ENCODE measurements at places on chromosomes 16 and 17.

GRCh38 chr17:11539637-11540036 is 58.6 kb upstream of the DNAH9 start:
- no peak for DNase-seq

- DNase-seq = no peak
Observed at GRCh38 chr17:70535986-70536385, 366.7 kb downstream of the KCNJ2 start.

- no peak for DNase-seq
Observed at GRCh38 chr17:71192848-71193247, 928.0 kb upstream of the SOX9 start.

GRCh38 chr16:14097182-14097959 is 26.3 kb downstream of the MRTFB start:
- no peak for DNase-seq

DNA sequence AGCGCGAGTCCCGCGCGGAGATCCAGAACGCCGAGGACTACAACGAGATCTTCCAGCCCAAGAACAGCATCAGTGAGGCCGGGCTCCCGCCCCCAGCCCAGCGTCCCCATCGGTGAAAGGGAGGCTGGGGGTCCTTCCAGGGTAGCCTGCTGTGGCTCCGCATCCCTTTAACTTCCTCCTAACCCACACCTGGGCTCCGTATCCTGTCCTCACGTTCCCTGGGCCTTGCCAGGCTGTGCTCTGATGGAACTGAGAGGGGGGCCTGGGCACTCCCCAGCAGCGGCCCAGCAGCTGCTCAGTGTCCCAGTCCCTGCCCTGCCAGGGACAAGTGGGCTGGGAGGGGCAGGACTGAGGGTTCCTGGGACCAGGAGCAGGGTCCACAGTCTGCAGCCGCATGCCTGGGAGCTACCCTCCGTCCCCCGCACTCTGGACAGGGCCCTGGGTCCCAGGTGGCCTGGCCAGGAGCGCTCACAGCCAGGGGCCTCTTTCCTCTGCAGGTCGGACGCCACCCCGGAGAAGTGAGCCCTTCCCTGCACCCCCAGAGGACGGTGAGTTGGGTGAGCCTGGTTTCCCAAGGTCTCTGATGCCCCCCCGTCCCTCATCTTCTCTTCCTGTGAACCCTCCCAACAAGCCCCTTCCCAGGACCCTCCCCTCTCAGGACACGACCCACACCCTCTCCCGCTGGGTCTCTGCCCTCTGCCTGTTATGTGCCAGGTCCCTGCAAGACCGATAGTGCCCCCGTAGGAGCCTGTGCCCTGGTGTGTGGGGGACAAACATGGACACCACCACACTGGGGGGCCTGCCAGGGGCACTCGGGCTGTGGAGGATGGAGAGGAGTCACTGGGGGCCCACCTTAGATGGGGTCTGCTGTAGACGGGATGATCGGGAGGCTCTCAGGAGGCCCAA is 18.1 kb downstream of the KATNB1 start:
- DNase-seq = no peak

DNA sequence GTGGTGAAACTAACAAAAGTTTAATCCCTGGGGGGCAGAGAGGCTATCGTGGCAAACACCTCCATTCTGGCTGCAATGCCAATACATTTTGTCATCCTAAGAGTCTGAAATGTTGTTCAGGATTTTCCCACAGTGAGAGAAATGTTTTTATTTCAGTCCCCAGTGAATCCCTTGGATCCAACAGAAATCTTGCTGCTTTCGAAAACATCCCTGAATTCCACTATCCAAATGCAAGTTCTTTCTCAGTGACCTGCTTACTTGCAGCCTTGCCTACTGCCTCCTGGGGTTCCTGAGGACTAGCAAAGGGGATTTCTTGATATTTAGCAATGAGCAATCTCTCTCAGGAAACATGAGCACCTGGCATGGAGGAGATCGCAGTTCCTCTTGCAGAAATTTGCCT is 202.1 kb upstream of the IRX3 start:
- DNase-seq = no peak

DNA sequence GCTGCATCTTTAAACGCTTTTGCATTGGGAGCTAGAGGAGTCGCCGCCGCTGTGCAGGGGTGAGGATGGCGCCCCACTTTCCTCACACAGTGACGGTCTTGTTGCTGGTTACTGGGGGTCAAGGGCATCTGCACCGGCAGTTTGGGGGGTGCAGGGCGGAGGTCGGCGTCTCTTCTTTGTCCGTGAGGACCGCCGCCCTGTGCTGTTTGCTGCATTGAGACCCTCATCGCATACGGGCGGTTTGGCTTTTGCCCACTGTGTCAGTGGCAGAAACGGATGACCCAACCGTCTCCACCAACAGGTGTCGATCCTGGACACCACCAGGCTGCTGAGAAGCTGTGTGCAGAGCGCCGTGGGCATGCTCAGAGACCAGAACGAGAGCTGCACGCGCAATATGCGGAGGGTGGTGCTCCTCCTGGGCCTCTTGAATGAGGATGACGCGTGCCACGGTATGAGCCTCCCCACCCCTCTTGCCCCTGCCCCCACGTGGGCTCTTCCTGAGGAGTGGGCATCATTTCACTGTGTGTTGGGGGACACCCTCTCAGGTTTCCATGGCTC is 61.2 kb upstream of the ENDOV start:
- DNase-seq = no peak

All from T1000 (cell line).